ENCODE measurements at places on chromosomes 3 and 15. TPM values are rescaled to one million over a fixed set of nuclear protein-coding genes. Genes with fewer than 3 reads are reported as not detected.

GRCh38 chr3:128481438-128481942 is 11.5 kb downstream of the GATA2 start:
- H3K4me3 ChIP-seq = no peak overlapping the region
- peaks cover 65% of the 10 kb centered on the region for H3K27me3 ChIP-seq
- H3K27ac ChIP-seq = peak overlapping the region; percentile 91
- H3K4me1 ChIP-seq = peaks cover 17% of the 10 kb centered on the region

The SAMMSON gene
- total RNA-seq = 1.0 TPM

DNA sequence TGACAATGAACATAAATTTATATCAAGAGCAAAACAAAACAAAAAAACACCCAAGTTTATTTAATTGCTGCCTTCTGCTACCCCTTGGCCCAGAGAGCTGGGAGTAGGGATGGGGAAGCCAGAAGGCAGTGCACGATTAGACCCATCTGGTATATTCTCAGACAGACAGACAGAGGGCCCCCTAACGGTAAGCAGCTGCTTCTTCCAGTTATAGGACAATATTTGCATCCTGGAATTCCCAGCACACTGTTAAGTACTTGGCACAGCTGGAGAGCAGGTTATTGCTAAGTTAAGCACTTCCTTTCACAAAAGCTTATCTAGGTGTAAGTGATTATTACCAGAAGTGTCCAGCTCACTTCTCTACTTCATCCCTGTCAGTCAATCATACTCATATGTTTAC is 39.3 kb downstream of the C2CD4B start:
- H3K4me1 ChIP-seq = peaks cover 4% of the 10 kb centered on the region
- no peak overlapping the region for H3K27ac ChIP-seq
- DNase-seq = no peak

- DNase-seq = no peak
- H3K27me3 ChIP-seq = no peaks in the 10 kb centered on the region
- H3K27ac ChIP-seq = no peak overlapping the region
- H3K36me3 ChIP-seq = no peaks in the 10 kb centered on the region
Measured at GRCh38 chr3:192957441-192958021, 39.9 kb upstream of the MB21D2 start.

The ILDR1 gene
- total RNA-seq = 1.2 TPM

- H3K4me3 ChIP-seq = no peak overlapping the region
- H3K27ac ChIP-seq = no peak overlapping the region
- no peak for DNase-seq
- peaks cover 10% of the 10 kb centered on the region for H3K36me3 ChIP-seq
Measured at GRCh38 chr3:123582315-123582714, 2.5 kb downstream of the HACD2 start.

DNA sequence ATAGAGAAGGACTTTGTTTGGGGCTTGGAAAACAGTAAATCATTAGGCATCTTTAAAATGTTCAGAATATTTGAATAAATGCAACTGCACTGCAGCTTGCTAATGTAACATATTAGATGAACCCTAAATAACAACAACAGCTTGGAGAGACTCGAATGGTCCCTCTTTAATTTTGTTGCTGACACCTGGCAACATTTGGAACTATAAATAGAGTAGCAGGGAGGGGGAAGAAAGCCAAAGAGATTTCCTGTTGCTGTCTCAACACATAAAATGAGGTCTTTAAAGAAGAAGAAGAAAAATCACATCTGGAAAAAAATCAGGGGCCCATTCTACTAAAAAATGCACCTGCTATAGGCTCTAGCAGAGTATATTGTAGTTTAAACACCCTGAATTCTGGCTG is 49.9 kb upstream of the DPPA4 start:
- H3K27ac ChIP-seq = no peak overlapping the region
- no peaks in the 10 kb centered on the region for H3K36me3 ChIP-seq
- no peaks in the 10 kb centered on the region for H3K4me1 ChIP-seq

The SPATA12 gene
- total RNA-seq = not detected

DNA sequence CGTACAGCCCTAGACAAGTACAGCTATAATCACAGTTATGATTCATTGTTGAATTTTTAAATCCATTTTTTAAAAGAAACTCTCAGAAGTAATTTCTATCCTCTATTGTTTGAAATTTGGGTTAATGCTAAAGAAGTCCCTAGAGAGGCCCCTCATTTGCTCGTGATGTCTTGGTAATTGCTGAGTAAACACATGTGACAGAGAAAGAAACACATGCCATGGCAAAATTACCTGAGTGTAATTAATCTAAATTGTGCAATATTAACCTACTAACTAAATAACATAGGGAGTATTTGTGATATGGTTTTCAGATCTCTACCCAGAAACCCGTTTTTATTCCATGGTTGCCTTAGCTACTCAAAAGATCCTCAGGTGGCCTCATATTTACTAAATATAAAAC is 10.8 kb downstream of the NEK10 start:
- no peaks in the 10 kb centered on the region for H3K27me3 ChIP-seq
- no peak overlapping the region for H3K27ac ChIP-seq
- DNase-seq = no peak
- peaks cover 38% of the 10 kb centered on the region for H3K4me1 ChIP-seq

The LYZL4 gene
- not detected for total RNA-seq

GRCh38 chr3:132654190-132654589 is 5.4 kb downstream of the ACAD11 start:
- no peak overlapping the region for H3K27ac ChIP-seq
- peaks cover 34% of the 10 kb centered on the region for H3K4me1 ChIP-seq
- H3K4me3 ChIP-seq = no peak overlapping the region
- no peak for DNase-seq

The GOLGA6L24 gene
- not detected for total RNA-seq

DNA sequence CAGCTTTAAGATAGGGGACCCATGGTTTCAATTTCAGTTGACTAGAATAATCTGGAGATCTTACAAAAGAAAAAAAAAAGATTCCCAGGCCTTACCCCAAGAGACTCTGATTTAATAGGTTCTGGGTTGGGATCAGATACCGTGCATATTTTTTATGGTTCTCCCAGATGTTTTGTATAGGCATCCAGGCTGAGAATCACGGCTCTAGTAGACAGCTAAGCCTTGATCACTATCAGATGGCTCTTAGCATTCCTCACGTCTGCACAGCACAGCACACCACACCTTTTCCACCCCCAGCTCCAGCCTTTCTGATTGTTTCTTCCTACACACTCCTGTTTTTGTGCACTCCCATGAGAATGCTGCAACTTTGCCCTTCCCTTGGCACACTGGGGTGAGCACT is 40.8 kb downstream of the TMEM45A start:
- H3K4me3 ChIP-seq = no peak overlapping the region
- H3K36me3 ChIP-seq = no peaks in the 10 kb centered on the region
- H3K27me3 ChIP-seq = no peaks in the 10 kb centered on the region
- H3K27ac ChIP-seq = no peak overlapping the region

The CLRN1 gene
- total RNA-seq = not detected

The SLC27A2 gene
- total RNA-seq = 0.32 TPM

DNA sequence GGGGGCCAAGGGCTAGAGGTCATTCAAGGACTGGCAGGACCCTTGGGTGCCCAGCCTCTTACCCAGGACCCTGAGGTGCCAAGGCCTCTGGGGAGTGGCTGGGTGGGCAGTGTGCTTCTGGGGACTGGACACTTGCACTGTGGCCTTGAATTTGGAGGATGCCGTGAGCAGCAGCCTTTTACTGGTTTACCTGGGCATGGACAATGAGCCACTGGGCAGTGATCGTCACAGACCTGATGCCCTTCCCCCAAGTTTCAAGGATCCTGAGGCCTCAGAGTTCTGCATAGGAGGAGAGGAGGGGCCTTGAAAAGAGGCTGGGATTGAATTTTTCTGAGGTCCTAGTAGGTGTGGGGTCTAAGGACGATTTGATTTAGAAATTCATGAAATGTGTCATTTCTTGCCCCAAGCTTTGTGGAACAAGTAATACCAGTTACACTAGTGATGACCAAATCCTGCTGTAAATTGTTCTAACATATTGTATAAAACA is 146.1 kb upstream of the TPM1 start:
- peak overlapping the region; percentile 41 for H3K27ac ChIP-seq
- no peaks in the 10 kb centered on the region for H3K36me3 ChIP-seq
- H3K4me1 ChIP-seq = no peaks in the 10 kb centered on the region
- H3K4me3 ChIP-seq = no peak overlapping the region
- peaks cover 12% of the 10 kb centered on the region for H3K27me3 ChIP-seq
- no peak for DNase-seq

DNA sequence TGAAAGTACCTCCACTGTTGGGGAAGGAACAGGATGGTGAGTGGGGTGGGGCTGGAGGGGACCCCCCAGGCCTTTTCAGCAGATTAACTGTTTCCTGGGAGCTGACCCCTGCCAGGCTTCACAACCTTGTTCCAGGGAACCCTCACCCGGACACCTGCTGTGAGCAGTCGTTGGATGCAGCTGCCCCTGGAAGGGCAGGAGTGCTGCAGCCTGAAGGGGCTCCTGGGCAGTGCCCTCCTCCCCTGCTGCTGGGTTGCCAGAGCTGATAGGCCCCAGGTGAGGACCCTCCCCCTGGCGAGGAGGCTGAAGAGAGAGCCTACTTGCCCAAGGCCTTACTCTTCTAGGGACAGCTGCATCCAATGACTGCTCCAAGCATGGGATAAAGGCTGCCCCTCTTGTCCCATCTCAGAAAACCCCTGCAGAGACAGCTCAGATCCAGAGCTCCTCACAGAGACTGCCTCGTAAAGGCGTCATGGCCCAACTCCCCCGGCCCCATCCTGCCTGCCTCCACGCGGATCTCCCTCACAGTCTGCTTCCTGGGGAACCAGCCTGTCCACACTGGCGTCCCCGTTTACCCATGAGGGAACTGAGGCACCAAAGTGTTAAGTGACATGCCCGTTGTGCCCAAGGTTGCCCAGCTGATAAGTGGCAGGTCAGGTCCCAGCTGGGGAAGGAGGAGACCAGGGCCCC is 193.4 kb upstream of the LINGO1 start:
- no peak overlapping the region for H3K27ac ChIP-seq
- no peaks in the 10 kb centered on the region for H3K36me3 ChIP-seq
- H3K27me3 ChIP-seq = no peaks in the 10 kb centered on the region
- no peak overlapping the region for H3K4me3 ChIP-seq
- peak; percentile 59 for DNase-seq

DNA sequence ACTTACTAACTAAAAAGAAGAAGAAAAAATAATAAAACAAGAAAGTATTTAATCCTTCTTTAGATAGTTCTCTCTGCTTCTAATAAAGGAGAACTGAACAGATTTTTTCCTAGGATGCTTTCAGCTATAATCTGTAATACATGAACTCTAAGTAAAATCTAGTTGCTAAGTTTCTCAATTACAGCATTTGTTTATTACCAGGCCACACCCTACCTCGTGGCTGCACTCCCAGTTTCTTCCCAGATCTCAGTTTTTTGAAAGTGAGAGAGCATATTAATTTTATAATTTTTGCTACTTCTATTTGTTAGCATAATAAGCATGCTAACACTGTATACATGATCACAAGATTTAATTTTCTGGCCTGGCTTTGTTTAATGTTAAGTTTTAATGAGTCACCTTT is 258.3 kb downstream of the IL5RA start:
- no peaks in the 10 kb centered on the region for H3K4me1 ChIP-seq
- H3K4me3 ChIP-seq = no peak overlapping the region
- no peak for DNase-seq
- H3K36me3 ChIP-seq = no peaks in the 10 kb centered on the region

- H3K4me1 ChIP-seq = peaks cover 10% of the 10 kb centered on the region
- H3K27ac ChIP-seq = no peak overlapping the region
- H3K4me3 ChIP-seq = no peak overlapping the region
- no peaks in the 10 kb centered on the region for H3K36me3 ChIP-seq
- no peaks in the 10 kb centered on the region for H3K27me3 ChIP-seq
Measured at GRCh38 chr3:115652738-115653137, 29.4 kb downstream of the GAP43 start.

GRCh38 chr15:83306561-83306960 is 22.1 kb upstream of the BNC1 start:
- no peak overlapping the region for H3K27ac ChIP-seq
- DNase-seq = no peak
- H3K4me3 ChIP-seq = no peak overlapping the region
- H3K36me3 ChIP-seq = no peaks in the 10 kb centered on the region
- no peaks in the 10 kb centered on the region for H3K4me1 ChIP-seq
